ENCODE measurements at places on chromosomes 4 and X.

GRCh38 chrX:12405306-12405705 lies 267.0 kb downstream of the FRMPD4 start:
- no peak for DNase-seq

- no peak for DNase-seq
Measured at GRCh38 chr4:78512357-78512920, 39.1 kb upstream of the ANXA3 start.

GRCh38 chrX:74536152-74536831 lies 78.1 kb downstream of the RLIM start:
- DNase-seq: peak; percentile 15

DNA sequence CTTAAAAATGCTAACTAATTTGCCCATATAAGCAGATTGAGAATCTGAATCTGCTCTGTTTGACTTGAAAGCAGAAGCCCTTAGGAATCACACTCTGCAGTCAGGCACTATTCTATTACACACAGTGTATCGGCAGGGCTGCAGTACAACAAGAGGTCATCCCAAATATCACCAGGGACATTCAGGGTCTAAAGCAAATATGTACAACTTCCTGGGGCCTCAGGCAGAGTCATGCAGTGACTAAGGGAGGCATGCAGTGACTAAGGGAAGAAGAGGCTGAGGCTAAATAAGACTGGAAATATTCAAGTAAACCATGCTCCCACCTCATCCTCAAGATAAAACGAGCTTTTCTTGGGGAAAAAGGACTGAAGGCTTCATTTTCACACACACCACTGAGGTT lies 20.9 kb downstream of the MAPK10 start:
- DNase-seq: no peak

GRCh38 chr4:153143527-153144348 lies 60.5 kb upstream of the TRIM2 start:
- no peak for DNase-seq

- no peak for DNase-seq
Measured at GRCh38 chrX:65821721-65822496, 154.5 kb downstream of the MSN start.

- DNase-seq: no peak
Measured at GRCh38 chr4:55411621-55412020, 15.9 kb downstream of the TMEM165 start.

DNA sequence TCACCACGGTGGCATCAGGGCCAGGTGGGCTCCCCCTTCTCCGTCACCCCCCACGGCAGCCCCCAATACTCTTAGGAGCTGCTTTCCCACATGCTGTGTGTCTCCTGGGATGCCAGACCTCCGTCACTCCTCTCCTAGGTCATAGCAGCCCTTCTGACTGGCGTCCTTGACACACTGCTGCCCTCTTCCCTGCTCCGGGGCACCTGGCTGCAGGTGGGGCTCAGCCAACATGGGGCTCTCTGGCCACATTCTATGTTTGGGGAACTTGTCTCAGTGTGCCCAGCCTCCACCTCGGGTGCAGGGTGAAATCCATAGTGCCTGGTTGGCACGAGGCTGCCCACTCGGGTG lies 13.8 kb downstream of the TMEM175 start:
- DNase-seq: no peak

GRCh38 chrX:13223868-13224567 lies 95.8 kb downstream of the ATXN3L start:
- DNase-seq: no peak

GRCh38 chr4:132651196-132651595 lies 497.9 kb upstream of the PCDH10 start:
- DNase-seq: no peak

GRCh38 chr4:115042496-115042895 lies 70.9 kb downstream of the NDST4 start:
- DNase-seq: no peak

DNA sequence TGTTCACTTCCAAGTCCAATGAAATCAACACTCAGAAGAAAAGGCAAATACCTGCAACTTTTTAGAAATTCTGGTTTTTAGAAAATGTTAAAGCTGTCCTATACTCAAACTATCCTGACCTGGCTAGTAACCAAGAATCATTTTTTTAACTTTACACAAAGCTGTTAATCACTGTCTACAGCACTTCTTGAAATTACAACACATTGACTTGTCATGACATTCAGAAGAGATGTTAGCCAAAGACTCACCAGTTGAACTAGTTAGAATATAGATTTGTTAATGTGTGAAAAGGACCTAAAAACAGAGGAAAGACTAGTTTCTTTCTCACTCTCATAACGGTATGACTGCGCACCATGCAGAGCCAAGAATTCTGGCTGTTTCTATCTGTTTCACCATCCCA lies 98.8 kb downstream of the COX18 start:
- no peak for DNase-seq

GRCh38 chrX:111123606-111124179 lies 27.7 kb downstream of the PAK3 start:
- no peak for DNase-seq

DNA sequence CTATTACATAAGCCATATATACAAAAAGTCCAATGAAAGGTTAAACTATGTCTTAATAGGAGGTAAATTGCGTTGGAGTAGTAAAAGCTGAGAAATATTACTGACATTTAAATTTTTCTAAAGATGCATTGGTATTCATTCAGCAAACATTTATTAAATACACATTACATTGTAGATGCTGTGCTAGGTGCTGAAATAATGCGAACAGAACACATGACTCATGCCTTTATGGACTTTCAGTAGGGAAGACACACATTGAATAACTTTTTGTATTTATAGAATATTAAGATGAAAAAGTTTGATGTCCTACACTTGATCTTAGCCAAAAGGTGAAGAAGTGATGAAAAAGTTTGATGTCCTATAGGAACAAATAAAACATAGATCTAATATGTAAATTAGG lies 871.1 kb upstream of the SLIT2 start:
- DNase-seq: no peak

GRCh38 chr4:115537387-115537786 lies 424.0 kb upstream of the NDST4 start:
- DNase-seq: no peak

DNA sequence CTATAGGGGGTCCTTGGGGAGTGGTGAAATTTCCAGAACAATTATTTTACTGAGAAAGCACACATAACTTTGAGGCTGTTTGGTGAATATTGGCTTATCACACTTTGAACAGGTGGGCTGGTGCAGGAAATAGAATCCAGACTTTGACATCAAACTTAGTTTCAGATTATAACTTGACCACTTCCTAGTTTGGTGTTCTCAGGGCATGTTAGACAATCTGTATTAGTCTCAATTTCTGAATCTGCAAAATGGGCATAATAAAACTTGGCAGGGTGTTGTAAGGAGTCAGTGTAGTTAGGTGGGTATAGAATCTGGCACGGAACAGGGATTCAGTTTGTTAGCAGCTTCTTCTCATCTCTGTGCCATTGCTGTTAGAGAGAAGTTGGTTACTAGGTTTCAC lies 43.3 kb upstream of the MBNL3 start:
- no peak for DNase-seq

DNA sequence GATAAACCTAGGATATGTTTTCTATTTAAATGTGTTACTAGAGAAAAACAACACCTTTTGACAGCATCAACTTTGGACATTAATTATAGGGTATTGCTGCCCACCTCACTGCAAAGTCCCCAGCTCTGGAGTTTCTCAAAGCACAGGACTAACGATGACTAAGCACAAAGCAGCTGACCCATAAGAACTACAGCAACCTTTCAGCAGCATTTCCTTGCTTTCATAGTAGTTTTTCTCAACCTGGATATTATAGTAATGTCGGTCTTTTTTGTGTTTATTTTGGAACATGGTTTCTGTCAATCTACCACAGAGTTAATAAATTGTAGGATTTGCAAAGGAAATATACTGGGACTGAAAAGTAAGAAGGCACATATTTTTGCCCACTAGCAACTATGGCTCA lies 21.5 kb downstream of the HHIP start:
- DNase-seq: no peak

GRCh38 chr4:186887291-186887700 lies 163.6 kb upstream of the FAT1 start:
- no peak for DNase-seq

GRCh38 chr4:30525662-30526315 lies 194.4 kb upstream of the PCDH7 start:
- DNase-seq: no peak

GRCh38 chr4:150038335-150039076 lies 39.7 kb upstream of the DCLK2 start:
- no peak for DNase-seq

- DNase-seq: no peak
Measured at GRCh38 chrX:107626916-107627315, 1.4 kb upstream of the PRPS1 start.

DNA sequence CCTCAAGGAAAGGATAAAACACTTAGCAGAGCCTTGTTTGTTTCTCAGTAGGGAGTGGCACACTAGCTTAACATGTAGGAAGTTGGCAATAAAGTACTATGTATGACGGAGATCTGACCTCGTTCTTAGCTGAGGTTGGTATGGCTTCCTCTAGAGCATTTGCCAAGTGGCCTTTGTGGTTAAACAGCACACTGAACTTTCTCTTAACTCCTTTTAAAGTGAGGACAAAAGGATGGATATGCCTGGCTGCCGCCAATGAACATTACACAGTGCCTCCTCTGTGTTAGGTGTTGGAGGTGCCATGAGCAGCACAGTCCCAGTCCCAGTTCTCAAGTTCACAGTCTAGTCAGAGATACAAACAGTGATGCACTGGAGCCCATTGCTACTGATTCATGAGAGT lies 54.4 kb downstream of the VGLL1 start:
- DNase-seq: no peak

DNA sequence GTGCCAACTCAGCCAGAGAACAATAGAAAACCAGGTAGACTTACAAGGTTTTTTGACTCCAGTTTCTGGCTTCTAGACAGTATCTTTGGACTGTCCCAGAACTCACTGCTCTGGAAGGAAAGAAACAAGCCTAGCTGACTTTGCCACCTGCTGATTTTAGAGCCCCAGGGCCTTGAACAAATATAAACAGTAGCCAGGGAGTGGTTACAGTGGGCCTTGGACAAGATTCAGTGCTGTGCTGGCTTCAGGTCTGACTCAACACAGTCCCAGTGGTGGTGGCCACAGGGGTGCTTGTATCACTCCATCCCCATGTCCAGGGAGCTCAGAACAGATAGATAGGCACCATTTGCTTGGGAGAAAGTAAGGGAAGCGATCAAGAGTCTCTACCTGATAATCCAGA lies 694.1 kb upstream of the ADGRL3 start:
- no peak for DNase-seq

DNA sequence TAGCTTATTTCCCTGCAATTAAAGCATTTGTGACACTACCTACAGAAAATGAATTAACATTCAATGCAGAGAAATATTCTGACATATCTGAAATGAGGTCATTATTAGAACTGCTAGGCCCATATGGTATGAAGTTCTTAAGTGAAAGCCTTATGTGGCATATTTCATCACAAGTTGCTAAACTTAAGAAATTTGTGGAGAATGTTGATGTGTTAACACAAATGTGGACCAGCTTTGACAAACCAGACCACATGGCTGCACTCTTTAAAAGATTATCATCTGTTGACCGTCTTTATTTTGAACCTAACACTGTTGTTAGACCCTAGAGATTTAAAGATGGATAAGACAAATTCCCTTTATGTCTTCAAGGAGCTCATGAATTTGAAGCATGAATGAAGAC lies 1024.1 kb downstream of the RPA4 start:
- DNase-seq: no peak

DNA sequence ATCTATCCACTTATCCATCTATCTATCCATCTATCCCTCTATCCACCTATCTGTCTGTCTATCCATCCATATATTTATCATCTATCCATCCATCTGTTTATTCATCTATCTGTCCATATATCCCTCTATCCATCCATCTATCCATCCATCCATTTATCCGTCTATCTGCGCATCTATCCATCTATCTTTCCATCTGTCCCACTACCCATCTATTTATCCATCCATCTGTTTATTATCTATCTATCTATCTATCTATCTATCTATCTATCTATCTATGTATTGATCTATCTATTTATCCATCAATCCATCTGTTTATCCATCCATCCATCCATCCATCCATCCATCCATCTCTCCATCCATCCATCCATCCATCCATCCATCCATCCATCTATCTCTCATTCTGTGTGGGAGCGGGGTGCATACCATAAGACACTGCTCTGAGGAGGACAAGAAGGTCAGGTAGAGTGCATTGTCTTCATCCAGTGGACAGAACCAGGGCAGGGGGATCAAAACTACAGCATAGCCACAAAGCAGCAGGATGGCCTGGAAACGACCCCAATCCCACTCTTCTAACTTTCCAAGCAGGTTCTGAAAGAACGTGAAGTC lies 53.2 kb upstream of the ENPP6 start:
- no peak for DNase-seq

- DNase-seq: no peak
Measured at GRCh38 chr4:57443787-57444186, 333.6 kb upstream of the IGFBP7 start.

- no peak for DNase-seq
Measured at GRCh38 chr4:88690355-88690754, 7.3 kb downstream of the NAP1L5 start.

- DNase-seq: no peak
Measured at GRCh38 chr4:155249016-155249566, 40.7 kb downstream of the NPY2R start.

- DNase-seq: no peak
Measured at GRCh38 chrX:39939678-39940077, 158.1 kb downstream of the BCOR start.

DNA sequence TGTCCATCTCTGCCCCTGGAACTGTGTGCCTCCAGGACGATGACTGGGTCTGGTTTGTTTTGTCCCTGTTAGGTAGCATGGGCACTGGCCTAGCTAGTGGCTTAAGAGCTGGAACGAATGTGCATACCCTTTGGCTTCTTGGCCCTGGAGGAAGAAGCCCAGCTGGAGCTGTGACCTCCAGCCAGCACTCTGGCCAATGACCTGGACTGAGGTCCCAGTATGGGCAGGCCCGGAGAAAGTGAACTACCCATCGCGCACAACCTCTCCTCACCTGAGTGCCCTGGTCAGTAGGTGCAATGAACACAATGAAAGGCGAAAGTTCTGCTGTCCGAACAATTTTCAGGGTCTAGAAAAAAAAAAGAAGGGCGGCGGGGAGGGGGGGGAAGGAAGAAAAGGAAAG lies 18.3 kb downstream of the DKC1 start:
- no peak for DNase-seq

- DNase-seq: no peak
Measured at GRCh38 chr4:145216535-145216934, 36.1 kb upstream of the OTUD4 start.

DNA sequence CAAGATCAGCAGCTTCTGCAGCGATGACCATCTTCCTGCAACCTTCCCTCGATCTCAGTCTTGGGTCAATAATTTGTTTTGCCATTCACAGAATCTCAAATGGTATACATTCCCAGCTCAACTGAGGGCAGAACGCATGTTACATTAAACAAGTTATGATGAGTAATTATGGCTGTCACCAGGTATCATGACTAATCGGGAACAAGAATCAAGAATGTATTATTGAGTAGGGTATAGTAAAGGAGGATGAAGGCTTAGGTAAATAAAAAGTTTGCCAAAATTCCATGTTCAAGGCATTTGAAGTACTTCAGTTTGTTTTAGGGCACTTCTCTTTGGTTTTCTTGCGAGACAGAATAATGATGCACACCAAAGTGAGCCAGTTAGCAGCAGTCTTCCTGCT lies 194.1 kb downstream of the SH2D1A start:
- DNase-seq: no peak

- DNase-seq: no peak
Measured at GRCh38 chr4:82136161-82136801, 237.5 kb downstream of the HNRNPD start.

- no peak for DNase-seq
Measured at GRCh38 chr4:125522992-125523391, 208.2 kb downstream of the FAT4 start.

- no peak for DNase-seq
Measured at GRCh38 chr4:112881842-112882241, 167.6 kb upstream of the ANK2 start.
